ENCODE measurements at places on chromosomes 1 and 21.
A peak's percentile ranks its signal among the peaks of the same experiment; 100 is the strongest.

DNA sequence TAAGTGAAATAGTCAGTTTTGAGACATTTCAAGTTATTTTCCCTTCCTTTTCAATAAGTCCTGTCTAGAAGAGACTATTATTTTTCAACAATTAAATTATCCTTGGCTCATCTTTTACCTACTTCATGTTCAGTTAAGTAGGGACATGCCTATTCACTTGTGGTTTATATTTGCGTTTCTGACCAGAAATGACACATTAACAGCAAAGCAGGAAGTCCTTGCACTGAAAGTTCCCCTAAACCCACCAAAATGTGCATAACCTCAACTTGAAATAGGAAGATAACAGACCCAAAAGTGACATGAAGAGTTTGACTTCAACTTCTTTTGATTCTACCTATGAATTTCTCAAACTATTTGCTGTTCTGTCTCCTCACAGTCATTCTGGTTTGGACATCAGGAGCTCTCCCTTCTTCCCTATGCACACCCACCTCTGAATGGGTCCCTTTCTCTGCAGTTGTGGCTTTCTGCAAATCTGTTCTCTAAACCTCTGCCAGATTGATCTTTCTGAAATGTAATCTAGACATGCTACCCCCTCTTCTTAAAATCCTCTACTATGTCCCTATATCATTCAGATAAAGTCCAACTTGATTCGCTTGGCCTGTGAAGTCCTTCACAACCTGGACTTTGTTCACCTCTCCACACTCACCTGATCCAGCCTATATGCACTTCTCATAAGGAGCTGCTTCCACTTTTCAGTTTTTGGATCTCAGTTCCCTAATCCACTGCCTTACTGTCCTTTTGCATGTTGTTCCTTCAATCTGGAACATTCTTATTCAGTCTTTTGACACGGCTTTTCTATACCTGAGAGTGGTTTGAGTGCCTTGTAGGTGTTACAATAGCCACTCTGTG lies 661.5 kb upstream of the ADGRL4 start:
- no peak for DNase-seq

DNA sequence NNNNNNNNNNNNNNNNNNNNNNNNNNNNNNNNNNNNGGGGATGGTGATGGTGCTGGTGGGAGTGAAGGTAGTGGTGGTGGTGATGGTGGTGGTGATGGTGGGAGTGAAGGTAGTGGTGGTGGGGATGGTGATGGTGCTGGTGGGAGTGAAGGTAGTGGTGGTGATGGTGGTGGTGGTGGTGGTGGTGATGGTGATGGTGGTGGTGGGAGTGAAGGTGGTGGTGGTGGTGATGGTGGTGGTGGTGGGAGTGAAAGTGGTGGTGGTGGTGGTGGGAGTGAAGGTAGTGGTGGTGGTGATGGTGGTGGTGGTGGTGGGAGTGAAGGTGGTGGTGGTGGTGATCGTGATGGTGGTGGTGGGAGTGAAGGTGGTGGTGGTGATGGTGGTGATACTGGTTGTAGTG lies 93.6 kb downstream of the CRYAA start:
- no peak for DNase-seq

GRCh38 chr1:30525971-30526651 lies 197.3 kb downstream of the MATN1 start:
- DNase-seq, result peak; percentile 82

GRCh38 chr21:37039411-37040075 lies 33.0 kb downstream of the RIPPLY3 start:
- DNase-seq, result no peak

DNA sequence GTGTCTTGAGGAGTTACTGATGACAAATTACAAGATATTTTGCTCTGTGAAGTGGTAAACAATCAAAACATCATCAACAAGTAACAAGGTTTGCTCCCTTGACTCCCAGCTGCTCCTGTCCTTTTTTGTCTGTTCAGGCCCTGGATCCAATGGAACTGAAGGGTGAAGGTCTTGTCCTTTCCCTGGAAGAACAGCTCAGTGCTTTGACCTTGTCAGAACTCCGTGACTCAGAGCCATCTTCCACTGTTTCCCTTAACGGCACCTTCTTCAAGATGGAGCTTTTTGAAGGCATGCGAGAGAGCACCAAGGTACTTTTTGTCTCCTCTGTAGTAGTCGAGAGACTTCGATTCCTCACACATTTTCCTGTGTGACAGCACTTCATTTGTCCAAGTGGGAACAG lies 29.0 kb downstream of the TRIM45 start:
- no peak for DNase-seq

- DNase-seq, result no peak
Measured at GRCh38 chr1:244945109-244945671, 80.8 kb upstream of the HNRNPU start.

GRCh38 chr1:20712215-20712577 lies 5.6 kb downstream of the KIF17 start:
- DNase-seq, result no peak
